ENCODE measurements at places on chromosomes 4 and X. TPM values are rescaled to one million over a fixed set of nuclear protein-coding genes. Genes with fewer than 3 reads are reported as not detected.

DNA sequence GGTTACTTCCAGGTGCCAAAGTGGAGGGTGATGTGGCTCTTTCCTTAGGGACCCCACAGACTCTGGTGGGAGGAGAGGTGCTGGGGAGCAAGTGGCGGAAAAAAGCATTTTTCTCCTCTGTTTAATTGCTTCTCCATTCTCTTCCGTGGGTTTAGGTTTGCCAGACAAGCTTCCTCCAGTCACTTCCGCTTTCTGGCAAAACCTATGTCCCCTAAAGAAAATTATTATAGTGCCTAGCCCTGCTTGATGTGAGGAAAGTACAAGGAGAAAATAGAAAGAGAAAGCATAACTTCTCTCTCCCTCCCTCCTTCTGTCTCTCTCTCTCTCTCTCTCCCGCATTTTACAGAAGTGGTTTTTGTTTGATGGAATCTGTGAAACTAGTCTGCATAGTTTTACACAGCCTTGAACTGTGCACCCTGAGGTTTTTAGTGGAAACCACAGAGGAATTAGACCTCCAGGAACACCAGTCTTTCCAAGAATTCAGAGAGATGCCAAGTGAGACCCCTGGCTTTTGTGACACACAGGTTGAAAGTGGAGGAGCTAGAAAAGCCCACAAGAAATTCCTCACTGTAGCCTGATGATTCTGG, 231.1 kb upstream of the ANXA3 start:
- H3K36me3 ChIP-seq: no peaks in the 10 kb centered on the region
- H3K27ac ChIP-seq: no peak overlapping the region
- H3K27me3 ChIP-seq: no peaks in the 10 kb centered on the region
- no peak for DNase-seq

DNA sequence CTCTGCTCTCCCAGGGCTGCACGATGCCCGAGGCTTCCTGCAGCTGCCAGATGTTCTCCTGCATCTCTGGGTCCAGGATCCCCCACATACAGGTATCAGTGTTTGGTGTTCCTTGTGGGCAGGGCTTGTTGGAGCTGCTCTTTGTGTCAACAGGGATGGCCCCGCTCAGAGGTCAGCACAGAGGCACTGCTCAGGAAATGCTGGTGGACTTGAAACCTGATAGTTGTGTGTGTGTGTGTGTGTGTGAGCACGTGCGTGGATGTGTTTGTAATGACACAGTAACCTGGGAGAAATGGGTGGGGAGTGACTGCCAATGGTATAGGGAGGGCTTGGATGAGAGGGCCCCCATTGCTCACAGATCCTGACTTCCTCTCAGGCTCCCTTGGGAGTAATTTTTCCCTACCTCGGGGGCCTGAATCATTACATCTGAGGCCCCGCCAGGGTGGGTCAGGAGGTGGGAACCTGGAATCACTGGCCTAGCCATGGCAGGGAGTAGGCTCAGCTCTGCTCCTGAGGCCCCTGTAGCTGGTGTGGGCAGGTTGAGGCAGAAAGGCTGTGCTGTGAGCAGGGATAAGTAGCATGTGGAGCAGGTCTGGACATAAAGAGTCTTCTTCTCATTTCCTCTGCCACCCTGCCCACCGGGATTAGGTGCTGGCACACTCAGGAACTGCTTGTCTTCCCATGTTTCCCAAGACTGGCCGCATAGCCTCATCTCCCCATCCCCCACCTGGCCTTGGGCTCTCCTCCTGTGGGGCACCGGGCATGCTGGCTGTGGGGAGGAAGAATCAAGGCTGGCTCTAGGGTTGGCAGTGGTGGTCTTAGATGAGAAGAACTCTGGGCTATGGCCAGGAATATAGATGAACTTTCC, 2.5 kb upstream of the EFNB1 start:
- no peaks in the 10 kb centered on the region for H3K36me3 ChIP-seq
- DNase-seq: no peak
- peaks cover 26% of the 10 kb centered on the region for H3K4me1 ChIP-seq

- no peaks in the 10 kb centered on the region for H3K27me3 ChIP-seq
- no peak overlapping the region for H3K4me3 ChIP-seq
- H3K4me1 ChIP-seq: no peaks in the 10 kb centered on the region
- H3K36me3 ChIP-seq: no peaks in the 10 kb centered on the region
Measured at GRCh38 chrX:37922928-37923327, 75.6 kb upstream of the DYNLT3 start.

- H3K36me3 ChIP-seq: no peaks in the 10 kb centered on the region
- H3K27ac ChIP-seq: no peak overlapping the region
- no peak for DNase-seq
- H3K4me1 ChIP-seq: no peaks in the 10 kb centered on the region
- H3K27me3 ChIP-seq: no peaks in the 10 kb centered on the region
Measured at GRCh38 chr4:71070015-71070414, 76.6 kb downstream of the DCK start.

GRCh38 chr4:88802138-88802537, 104.5 kb upstream of the NAP1L5 start:
- peaks cover 3% of the 10 kb centered on the region for H3K36me3 ChIP-seq
- no peaks in the 10 kb centered on the region for H3K27me3 ChIP-seq
- H3K27ac ChIP-seq: no peak overlapping the region
- DNase-seq: no peak
- H3K4me3 ChIP-seq: no peak overlapping the region
- no peaks in the 10 kb centered on the region for H3K4me1 ChIP-seq

DNA sequence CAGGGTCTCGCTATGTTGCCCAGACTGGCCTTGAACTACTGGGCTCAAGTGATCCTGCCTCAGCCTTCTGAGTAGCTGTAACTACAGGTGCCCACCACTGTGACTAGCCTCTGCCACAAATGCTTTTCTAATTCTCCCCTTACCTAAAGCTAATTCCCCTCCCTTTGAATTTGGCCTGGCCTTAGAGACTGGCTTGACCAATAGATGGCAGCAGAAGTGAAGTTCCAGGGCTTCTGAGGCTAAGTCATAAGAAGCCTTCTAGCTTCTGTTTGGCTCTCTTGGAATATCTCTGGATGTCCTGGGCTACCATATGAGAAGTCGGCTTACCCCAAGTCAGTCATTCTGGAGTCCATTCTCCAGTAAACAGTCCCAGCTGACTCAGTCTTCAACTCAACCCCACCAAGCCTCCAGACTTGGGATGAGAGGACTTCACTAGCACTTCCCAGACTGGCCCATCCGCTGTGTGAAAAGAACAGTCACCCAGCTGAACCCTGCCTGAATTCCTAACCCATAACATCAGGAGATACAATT, 61.0 kb downstream of the HPRT1 start:
- H3K4me3 ChIP-seq: no peak overlapping the region
- H3K27ac ChIP-seq: no peak overlapping the region
- H3K4me1 ChIP-seq: no peaks in the 10 kb centered on the region
- H3K36me3 ChIP-seq: no peaks in the 10 kb centered on the region
- no peak for DNase-seq
- no peaks in the 10 kb centered on the region for H3K27me3 ChIP-seq

Gene HMX1
- total RNA-seq: not detected

Gene GAGE1
- total RNA-seq: not detected
